ENCODE measurements at places on chromosomes 11 and 22.

DNA sequence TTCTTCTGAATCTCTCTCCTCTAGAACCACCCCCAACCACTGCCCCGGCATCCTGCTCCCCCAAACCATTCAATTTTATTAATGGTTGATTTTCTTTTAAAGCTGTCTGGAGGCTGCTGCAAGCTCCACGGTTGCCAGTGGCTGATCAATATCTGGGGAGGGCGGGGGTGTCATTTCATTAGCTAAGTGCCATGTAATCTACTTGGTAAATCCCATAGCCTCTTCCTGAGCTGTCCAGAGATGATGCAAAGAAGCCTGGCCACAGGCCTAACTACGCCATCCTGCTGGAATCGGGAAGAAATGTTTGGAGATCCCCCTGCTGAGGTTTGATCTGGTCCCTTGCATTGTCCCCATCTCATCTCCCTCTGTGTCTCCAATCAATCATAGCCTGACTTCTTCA lies 440.1 kb downstream of the MIAT start:
- DNase-seq: no peak

DNA sequence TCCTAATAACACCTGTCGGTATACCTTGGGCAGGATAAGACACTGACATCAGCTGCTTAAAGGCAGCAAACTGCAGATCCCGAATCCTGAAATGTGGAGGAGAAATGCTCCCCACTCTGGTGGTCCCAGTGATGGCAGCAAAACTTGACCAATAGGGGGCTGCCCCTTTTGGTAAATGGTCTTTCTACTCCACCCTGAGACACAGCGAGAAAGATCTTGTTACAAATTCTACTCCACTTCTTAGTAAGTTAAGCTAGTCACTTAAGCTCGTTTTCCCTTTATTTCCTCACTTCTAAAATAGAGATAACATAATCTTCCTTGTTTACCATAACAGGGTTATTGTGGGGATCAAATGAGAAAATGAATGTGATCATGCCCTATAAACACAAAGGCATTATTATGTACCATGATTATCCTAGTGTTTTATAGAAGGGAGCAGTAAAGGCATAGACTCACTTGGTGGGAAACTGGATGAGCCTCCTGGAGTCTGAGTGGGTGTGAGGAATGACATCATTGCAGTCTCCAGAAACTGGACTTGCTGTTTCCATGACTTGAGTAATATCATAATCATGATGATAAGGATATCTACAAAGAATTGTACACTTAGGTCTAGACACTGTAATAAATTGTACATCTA lies 50.9 kb downstream of the ENDOD1 start:
- no peak for DNase-seq

GRCh38 chr22:49295465-49295743 lies 532.3 kb downstream of the BRD1 start:
- no peak for DNase-seq

- no peak for DNase-seq
Observed at GRCh38 chr22:38657045-38657909, 839 bp downstream of the CBY1 start.

- no peak for DNase-seq
Observed at GRCh38 chr11:45652781-45653180, 12.6 kb downstream of the CHST1 start.

DNA sequence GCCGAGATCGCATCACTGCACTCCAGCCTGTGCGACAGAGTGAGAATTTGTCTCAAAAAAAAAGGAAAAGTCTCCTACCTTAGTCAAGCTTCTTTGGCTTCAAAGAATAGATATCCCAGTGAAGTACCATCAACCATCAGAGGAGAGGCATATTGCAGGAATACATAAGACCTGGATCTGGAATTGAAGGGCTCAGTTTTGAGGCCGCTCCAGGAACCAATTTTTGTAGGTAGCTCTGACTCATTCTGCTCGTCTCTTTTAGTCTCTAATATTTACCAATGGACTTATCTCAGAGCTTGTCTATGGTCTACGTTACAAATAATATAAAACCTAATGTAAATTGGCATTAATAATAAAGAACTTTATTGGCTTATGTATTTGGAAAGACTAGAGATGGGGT lies 8.2 kb upstream of the CCDC15 start:
- no peak for DNase-seq

DNA sequence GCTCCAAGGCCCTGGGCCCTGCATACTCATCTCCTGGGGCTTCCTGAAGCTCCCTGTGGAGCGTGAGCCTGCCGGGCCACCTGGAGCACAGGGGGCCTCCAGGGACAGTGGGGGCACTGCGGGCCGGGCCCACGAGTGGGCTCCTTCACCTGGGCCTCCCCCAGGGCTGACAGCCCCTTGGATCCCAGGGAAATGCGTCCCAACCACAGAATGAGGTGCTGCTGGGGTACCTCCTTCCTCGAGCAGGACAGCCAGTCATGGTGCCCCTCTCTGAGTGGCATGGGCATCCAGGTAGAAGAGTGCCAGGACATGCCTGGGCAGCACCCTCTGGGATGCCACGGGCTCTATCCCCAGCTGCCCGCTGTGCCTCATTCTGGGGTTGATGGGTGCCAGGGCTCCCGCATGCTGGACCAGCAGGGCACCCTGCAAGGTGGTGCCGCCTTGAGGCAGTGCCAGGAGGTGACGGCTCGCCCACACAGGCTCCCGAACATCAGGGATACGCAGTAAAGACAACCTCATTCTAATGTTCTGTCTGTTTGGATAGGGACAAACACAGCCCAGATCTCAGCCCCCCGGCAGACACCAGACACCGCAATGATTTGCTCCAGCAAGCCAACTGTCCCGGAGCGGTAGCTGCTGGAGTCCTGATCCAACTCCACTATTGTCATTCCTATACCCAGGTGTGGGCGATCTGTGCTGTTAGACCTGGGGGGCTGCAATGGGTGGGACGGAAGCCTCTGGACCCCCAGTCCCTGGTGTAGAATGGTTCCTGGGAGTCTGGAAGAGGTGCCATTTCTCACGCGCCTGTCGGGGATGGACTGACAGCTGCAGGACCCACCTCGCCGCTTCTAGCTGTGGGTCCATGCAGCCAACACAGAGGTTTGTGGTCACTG lies 25.8 kb downstream of the KRTAP5-5 start:
- DNase-seq: no peak

GRCh38 chr22:26848244-26848920 lies 191.0 kb downstream of the MIAT start:
- DNase-seq: peak; percentile 41

GRCh38 chr11:14908214-14908880 lies 16.3 kb upstream of the CYP2R1 start:
- DNase-seq: no peak

DNA sequence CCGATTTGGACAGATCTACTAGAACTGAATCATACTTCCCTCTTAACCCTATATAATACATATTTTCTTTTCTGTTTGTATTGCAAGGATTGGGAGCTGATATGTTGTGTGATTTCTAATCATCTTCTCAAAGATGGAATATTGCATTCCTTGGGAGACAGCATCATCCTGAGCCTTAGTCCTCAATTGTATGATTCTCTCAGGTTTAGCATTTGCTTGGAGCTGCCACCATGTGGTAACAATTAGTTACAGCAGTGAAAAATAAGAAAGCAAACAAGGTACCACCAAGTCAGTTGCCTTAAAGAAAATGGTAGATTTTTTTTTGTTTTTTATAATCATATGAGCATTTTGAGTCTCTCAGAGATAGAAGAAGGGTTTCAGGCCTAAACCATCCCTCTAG lies 11.9 kb downstream of the SNX19 start:
- no peak for DNase-seq

- no peak for DNase-seq
Observed at GRCh38 chr22:39080052-39080762, 3.1 kb downstream of the APOBEC3G start.

DNA sequence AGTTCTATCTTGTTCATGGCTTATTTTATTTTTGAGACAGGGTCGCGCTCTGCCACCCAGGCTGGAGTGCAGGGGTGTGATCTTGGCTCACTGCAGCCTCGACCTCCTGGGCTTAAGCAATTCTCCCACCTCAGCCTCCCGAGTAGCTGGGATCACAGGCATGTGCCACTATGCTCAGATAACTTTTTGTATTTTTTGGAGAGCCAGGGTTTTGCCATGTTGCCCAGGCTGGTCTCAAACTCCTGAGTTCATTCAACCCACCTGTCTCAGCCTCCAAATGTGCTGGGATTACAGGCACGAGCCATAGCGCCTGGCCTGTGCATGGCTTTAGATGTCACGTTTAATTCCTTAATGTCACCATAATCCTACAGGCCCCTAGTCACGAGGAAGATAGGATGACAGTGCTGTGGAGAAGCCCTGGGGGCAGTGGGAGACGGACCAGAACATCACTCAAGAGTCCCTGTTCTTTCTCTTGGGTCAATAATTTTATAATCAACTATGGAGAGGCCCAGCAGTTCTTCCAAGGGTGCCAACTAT lies 99.5 kb downstream of the RDX start:
- DNase-seq: no peak

GRCh38 chr11:15672825-15673224 lies 558.1 kb downstream of the INSC start:
- no peak for DNase-seq

GRCh38 chr11:64869571-64870175 lies 8.7 kb downstream of the EHD1 start:
- peak; percentile 59 for DNase-seq

GRCh38 chr11:100119176-100119575 lies 567.9 kb upstream of the ARHGAP42 start:
- no peak for DNase-seq

- DNase-seq: no peak
Observed at GRCh38 chr11:28529046-28529445, 420.9 kb downstream of the METTL15 start.

DNA sequence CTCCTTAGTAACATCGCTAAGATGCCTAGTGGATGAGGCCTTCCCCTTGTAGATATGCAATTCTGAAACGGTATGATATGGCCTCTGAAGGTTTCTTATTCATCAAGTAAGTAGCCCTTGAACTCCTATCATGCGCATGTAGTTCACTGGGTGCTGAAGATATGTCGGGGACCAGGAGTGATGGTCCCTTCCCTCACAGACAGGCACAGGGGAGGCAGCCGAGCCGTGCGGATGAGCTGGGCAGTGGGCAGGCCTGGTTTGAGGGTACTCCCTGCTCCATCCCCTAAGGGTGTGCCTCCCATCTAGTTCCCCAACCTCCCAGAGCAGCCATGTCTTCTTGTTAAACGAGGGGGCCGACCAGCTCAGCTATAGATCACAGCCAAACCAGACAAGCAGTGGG lies 40.1 kb downstream of the TP53I11 start:
- no peak for DNase-seq

DNA sequence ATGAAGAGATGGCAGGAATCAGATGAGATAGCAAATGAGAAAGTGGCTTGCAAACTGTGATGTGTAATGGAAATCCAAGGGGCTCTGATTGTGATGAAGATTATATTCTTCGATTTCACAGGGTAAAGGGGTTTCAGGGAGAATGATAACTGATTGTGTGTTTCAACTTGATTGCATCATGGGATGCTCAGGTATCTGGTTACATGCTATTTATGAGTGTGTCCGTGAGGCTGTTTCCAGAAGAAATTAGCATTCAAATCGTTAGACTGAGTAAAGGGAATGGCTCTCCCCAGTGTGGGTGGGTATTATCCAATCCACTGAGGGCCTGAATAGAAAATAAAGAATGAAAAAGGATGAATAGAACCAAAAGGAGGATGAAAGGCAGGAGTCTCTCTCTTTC lies 278.7 kb upstream of the LARGE1 start:
- no peak for DNase-seq

- no peak for DNase-seq
Observed at GRCh38 chr22:30665266-30665665, 2.4 kb downstream of the DUSP18 start.

DNA sequence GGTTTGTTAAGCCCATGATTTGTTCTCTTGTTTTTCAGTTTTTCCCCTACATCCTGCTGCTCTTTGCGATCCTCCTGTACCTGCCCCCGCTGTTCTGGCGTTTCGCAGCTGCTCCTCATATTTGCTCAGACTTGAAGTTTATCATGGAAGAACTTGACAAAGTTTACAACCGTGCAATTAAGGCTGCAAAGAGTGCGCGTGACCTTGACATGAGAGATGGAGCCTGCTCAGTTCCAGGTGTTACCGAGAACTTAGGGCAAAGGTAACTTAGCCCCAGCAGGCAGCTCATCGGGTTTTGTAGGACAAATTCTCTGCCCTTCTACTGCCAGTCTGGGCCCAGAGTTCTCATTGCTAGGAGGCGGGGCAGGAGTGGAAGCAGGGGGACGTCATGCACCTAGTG lies 49.7 kb downstream of the PANX1 start:
- no peak for DNase-seq

- no peak for DNase-seq
Observed at GRCh38 chr11:126158054-126158791, 53.2 kb downstream of the RPUSD4 start.

GRCh38 chr11:97729546-97730272 lies 1291.0 kb upstream of the CNTN5 start:
- no peak for DNase-seq

DNA sequence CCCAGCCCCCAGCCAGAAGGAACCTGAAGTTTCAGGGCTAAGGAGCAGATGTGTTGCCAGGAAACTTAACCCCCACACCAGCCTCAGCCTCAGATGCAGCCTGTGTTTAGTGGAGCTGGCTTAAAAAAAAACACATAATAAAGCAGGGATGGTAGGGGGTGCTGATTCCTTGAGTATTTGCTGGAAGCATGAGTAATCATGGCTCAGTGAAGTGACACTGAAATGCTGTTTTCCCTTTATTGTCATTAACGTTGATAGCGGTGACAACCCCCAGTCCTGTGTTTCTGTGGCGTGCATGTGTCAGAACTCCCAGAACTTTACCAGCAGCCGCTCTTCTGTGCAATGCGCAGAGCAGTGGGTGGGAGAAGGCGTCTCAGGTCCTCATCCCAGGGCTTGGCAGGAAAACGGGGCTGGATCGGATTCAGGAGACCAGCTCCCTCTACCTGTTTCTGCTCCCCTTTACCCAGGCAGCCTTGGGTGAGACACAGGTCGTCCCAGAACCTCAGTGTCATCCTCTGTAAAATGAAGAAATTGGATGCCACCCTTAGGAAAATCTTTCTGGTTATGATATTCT lies 1282.1 kb downstream of the TBC1D22A start:
- DNase-seq: no peak

DNA sequence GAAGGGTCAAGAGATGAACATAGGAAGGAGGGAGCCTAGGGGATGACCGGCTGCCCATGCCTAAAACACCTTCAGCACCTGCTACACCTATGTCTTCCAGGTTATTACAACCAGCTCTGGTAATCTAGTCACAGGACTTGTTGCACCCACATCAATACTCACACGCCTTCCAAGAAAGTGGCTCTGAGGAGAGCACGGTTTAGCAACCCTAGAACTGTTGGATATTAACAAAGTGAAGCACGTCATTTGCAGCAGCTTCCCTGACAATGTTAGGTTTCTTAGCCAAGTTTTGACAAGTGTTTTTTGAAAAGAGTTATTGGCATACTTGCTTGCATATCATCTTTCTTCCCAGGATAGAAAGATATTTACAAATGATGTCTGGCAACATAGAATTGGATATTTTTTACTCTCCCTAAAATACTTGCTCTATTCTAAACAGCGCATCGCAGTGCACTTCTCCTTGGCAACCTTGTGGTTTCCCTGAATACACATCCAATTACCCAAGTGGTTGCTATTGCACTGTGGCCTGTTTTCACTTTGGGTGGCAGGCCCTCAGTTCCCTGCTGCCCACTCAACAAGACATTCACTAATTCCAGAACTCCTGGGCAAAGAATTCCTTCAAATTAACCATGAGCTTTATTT lies 94.3 kb upstream of the ARHGAP42 start:
- DNase-seq: no peak

Data from right cardiac atrium (tissue), 5 donors.